ENCODE measurements at places on chromosomes 1 and 21.
A peak's percentile ranks its signal among the peaks of the same experiment; 100 is the strongest.

GRCh38 chr1:30332116-30333094, 391.0 kb downstream of the MATN1 start:
- no peak for DNase-seq

- DNase-seq: no peak
Observed at GRCh38 chr1:40927781-40928180, 51.7 kb upstream of the CTPS1 start.

DNA sequence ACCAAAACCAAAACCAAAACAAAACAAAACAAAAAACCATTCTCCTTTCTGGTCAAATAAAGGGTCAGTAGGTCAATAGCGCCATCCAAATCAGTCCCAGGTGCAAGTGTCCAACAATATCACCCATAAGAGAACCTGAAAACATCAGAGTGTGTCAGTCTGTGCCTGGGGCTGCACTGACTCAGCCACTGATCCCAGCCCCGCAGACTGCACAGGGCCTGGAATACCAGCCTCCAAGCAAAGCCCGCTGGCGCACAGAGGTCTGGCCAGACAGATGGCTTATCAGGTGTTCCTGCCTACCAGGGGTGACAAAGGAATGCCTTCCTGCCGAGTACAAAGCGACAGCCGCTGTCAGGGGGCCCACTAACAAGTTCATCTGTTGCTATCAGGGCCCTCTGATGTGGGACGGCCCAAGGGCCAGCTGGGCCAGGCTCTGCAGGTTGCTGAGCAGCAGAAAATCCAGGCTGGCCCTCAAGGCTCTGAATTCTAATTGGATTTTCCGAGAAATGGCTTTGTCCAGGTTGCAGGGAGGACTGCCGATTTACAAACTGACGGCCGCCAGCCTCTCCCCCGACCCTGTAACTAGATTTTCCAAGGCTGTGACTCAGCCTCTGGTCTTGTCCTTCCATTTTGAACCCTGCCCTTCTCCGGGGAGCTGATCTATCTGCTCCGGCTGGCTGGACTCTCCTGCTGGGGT, 13.7 kb upstream of the TMEM51 start:
- no peak for DNase-seq

- no peak for DNase-seq
Observed at GRCh38 chr1:193762236-193762635, 575.8 kb upstream of the B3GALT2 start.

GRCh38 chr1:45473302-45473701, 17.7 kb downstream of the TESK2 start:
- DNase-seq: no peak

DNA sequence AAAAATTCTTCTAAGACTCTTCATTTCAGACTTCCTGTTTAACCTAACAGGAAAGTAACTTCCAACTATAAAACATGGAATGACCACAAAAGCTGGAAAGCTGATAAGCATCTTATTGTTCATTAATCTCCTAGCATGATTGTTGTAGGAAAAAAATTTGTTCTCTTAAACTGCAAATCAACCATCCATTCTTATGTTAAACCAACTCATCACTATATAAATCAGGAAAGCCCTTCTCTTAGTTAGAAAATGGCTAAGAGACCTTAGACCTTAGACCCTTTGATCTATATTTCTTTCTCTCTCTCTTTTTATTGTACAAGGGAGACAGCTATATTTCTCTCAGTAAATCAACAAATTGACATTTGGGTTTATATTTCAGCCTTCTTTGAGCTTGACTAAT, 101.4 kb downstream of the UBE2U start:
- no peak for DNase-seq

DNA sequence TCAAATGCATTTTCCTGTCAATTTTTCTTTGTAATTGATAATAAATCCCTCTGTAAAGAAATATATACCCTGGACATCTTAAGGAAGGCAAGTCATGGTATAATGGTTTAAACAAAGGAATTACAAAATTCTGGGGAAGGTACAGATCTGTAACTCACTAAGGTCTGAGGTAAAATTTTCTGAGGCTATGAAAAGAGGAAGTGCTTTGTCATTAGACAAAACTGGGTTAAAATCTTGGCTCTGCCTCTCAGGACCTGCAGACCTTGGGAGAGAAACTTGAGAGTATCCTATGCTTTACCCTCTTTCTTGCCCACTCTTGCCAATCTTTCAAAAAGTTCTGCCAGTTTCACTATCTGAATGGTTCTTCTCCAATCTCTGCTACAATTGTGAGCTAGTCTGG, 26.8 kb upstream of the BEND5 start:
- peak; percentile 22 for DNase-seq

- DNase-seq: peak; percentile 37
Observed at GRCh38 chr1:86753700-86754099, 49.3 kb downstream of the SH3GLB1 start.

- DNase-seq: no peak
Observed at GRCh38 chr1:215761446-215761845, 194.3 kb downstream of the KCTD3 start.
